Kidney epithelial cell (primary cell): ENCODE measurements at places on chromosomes 4 and X.
A peak's percentile ranks its signal among the peaks of the same experiment; 100 is the strongest.

DNA sequence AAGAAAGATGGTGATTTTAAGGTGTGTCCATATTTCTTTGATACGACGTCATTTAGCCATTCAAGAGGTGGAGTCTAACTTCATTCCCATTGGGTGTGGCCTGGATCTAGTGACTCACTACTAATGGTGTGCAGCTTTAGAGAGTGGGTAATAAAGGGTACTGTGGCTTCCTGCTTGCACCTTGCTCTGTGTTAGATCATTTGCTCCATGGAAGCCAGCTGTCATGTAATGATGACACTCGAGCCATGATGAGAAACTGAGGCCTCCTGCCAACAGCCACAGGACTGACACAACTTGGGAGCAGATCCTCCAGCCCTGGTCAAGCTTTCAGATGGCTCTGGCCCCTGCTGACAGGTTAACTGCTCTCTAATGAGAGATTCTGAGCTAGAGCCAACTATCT is 82.0 kb downstream of the UNC5C start:
- DNase-seq, result no peak

- no peak for DNase-seq
Observed at GRCh38 chrX:49247346-49247745, 12.1 kb downstream of the CCDC22 start.

DNA sequence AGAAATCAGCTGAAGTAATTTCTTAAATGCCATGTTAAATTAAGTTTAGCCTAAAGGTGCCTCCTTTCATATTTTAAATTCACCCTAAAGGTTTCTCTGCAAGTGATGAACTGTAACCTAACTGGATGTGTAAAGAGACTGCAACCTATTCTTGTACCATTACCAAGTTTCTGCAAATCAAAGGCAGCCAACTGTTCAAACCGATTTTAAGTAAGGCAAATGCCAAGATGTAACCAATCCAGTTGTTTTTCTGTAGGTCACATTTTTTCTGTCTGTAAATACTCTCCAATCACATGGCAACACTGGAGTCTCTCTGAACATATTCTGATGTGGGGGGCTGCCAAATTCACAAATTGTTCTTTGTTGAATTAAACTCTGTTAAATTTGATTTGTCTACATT is 42.4 kb upstream of the FGF2 start:
- no peak for DNase-seq

GRCh38 chr4:11393551-11393950 is 35.1 kb downstream of the HS3ST1 start:
- no peak for DNase-seq

- DNase-seq, result no peak
Observed at GRCh38 chr4:152015597-152016302, 254.9 kb upstream of the GATB start.

DNA sequence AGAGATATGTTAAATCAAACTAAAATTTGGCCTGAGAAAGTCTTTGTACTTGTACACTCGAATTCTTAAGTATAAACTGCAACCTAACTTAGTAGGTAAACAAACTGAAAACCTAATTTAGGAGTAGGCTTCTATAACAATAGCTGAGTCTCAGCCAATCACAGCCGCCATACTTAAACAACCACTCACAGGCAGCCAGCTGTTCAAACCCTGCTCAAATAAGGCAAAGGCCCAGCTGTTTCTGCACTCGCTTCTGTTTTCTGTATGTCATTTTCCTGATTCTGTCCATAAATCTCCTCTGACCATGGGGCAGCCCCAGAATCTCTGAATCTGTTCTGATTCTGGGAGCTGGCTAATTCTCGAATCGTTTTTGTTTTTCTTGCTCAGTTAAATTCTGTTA is 7.8 kb upstream of the PLS3 start:
- no peak for DNase-seq

DNA sequence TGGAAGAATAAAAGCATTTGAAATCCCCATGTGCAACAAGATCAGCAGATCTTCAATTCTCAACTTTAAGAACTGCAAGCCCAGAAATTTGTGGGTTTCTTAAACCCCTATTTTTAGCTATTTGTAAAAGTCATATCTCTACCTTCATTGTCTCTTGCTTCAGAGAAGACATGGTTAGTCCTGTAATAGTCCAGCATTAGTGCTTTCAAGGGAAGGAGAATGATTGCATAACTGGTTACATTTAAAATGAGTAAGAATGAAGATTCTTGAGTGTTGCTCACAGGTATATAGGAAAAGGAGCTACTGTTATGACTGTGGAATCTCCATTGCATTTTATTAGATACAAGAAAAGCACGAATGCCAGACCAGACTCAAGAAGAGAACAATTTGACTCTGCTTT is 84.0 kb downstream of the CCSER1 start:
- no peak for DNase-seq

GRCh38 chrX:153800177-153800722 is 5.8 kb downstream of the SSR4 start:
- no peak for DNase-seq

- no peak for DNase-seq
Observed at GRCh38 chr4:148216866-148217814, 225.1 kb downstream of the NR3C2 start.

GRCh38 chr4:120630427-120630826 is 292.1 kb downstream of the PRDM5 start:
- DNase-seq, result no peak

GRCh38 chrX:66638591-66639500 is at the start of gene EDA2R:
Gene EDA2R, minus strand, starts transcription at chrX:66639078. Its CDS starts 23,058 bp downstream, at chrX:66616020.
- peak; percentile 32 for DNase-seq

DNA sequence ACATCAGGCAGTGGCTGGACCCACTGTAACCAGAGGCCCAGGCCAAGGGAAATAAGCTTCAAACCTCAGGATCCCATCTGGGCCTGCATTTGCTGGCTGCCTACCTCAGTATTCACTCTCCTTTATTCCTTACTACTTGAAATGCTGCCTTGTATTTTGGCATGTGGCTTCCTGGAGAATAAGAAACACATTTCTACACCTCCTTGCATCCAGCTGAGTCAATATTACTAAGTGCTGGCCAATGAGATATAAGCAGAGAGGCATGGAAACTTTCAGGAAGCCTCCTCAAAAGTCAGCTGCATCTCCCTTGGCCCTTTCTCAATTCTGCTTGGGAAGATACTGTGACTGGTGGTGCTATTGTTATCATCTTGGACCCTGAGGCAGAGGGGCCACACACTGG is 59.8 kb upstream of the RELL1 start:
- DNase-seq, result no peak

DNA sequence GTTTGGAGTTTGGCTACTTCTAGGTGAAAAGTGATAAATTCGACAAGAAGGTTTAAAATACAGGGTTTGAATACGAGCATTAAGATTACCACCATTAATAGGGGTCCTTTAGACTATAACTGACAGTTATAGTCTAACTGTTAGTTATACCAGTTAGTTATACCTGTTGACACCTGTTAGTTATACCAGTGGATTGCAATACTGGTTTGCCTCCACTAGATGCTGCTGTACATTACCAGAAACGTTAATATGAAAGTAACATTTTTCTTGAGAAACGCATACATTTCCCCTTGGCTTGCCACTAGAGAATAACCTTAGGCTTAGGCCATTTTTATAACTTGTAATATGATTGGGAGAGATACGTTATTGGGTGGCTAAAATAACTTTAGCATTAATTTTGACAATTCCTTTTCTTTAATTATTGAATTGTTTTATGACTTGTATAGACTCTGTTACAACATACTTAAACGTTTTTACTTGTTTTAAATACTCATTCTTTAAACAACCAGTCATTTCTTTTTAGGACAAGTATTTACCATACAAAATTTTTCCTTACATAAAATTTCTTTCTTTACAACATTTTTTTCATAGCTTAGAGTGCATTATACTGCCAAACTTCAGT is 911.2 kb downstream of the FSTL5 start:
- no peak for DNase-seq

DNA sequence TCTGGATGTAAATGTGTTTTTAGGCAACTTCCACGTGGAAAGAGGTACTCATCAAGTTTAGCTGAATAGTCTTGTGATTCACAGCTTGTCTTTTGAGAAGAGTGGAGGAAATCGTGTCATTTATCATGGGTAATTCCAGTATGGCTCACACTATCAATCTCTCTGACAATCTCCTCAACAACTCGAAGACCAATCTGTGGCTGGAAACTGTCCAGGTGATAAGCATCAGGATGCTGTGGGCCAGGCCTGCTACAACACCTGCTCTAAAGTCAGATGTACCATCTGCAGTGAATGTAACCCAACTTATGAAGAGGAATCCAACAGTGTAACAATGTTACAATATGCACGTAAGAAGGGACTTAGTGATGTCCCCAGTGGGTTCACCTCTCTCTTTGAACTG is 132.1 kb upstream of the GK2 start:
- DNase-seq, result no peak

DNA sequence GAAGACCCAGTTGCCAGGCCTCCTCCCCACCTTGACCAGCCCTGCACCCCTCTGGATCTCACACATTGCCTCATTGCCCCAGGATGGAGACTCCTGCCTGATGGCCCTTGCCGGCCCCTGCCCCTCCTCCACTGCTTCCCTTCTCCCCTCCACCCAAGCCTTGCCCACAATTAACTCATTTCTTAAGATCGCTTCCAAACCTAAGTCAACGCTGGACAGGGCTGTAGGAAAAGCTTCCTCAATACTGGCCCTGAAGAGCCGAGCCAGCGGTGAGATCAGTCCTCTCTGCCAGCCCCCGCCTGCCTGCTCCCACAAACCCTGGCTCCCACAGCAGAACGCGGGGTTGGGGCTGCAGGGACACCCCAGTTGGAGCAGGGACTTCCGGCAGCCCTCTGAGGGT is 7.5 kb upstream of the HAUS7 start:
- no peak for DNase-seq

GRCh38 chr4:139839403-139840031 is 173.9 kb downstream of the MGST2 start:
- DNase-seq, result no peak

GRCh38 chr4:4791299-4792111 is 68.0 kb upstream of the MSX1 start:
- no peak for DNase-seq
